ENCODE measurements at places on chromosomes 1 and 21.

DNA sequence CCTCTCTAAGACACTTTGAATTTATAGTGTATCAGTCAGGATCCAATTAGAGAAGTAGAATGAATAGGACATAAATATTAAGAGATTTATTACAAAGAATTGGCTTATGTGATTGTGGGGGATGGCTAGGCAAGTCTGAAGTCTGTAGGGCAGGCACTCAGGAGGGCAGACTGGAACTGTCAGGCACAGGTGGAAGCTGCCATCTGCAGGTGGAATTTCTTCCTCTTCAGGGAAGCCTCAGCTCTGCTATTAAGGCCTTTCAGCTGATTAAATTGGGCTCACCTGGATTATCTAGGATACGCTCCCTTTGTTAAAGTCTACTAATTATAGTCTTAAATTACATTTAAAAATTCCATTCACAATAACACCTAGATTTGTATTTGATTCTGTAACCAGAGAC lies 92.0 kb upstream of the HAO2 start:
- no peak for DNase-seq

DNA sequence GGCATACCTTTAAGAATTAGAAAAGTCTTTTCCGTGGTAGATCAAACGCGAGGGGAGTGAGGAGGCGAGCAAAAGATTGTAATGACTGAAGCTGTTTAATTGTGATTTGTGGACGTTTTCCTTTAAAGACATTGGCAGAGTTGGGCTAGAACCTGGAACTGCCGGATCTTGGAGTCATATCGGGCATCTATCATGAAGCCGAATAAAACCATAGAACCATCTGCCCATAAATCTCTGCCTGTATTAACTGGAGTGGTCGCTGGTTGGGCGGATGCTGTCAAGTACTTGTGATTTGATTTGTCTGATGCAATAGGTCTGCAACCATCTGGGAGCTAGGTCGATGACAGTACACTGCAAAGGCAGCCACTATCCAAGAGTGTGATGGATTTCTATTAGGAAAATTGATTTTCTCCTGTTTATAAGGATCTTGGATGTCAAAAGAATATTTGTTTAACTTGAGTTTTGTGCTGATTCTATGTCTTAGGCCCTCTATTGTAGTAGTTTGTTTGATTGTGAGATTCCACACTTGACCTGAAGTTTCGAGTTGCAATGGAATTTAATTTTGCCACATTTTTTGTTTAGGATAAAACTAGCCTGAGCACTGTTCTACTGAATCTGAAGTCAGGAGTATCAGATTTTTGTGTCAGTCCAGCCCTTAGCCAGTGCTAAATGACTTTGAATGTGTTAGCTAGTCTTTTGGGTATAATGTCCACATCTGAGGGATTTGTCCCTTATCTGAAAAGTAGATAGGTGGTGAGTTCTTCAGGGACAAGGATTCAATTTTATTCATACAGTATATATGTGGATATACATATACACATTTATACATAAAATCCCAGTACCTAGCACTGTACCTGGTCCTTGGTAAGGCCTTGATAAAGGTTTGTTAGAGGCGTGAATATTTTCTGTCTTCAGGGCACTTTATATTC lies 1.2 kb downstream of the SARS1 start:
- DNase-seq, result no peak

- no peak for DNase-seq
Measured at GRCh38 chr1:74596717-74597116, 76.9 kb downstream of the ERICH3 start.

- DNase-seq, result no peak
Measured at GRCh38 chr1:31505911-31506497, 70.3 kb upstream of the TINAGL1 start.
